HT-29 (cell line): ENCODE measurements at places on chromosomes 6 and 20. TPM values are rescaled to one million over a fixed set of nuclear protein-coding genes. Genes with fewer than 3 reads are reported as not detected.

GRCh38 chr6:78593898-78594667, 273.3 kb upstream of the IRAK1BP1 start:
- DNase-seq, result no peak

GRCh38 chr20:3631534-3631933, 31.7 kb downstream of the GFRA4 start:
- no peak for DNase-seq

GRCh38 chr6:33634161-33634727, 13.1 kb downstream of the ITPR3 start:
- DNase-seq, result peak; percentile 24

GRCh38 chr6:44923444-44923843, 404.7 kb upstream of the RUNX2 start:
- no peak for DNase-seq

GRCh38 chr20:20076297-20077065, 24.1 kb downstream of the CFAP61 start:
- DNase-seq, result no peak

DNA sequence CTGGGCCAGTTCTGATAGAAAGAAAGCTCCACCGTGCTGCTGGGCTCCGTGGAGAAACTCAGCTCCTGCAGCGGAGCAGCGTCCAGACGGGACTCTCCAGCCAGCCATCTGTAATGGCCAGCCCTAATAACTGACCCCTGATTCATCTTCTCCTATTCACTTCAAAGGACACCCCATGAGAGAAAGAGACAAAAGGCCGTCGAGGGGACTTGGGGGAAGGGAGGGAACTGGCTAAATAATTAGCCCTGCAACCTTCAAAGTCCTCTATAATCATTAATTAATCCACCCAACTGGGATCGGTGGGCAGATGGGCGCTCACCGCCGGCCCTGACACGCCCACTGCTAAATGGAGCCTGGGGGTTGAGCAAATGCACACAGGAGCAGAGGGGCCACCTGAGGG, 512.4 kb downstream of the CD83 start:
- DNase-seq, result no peak

- DNase-seq, result no peak
Observed at GRCh38 chr6:104423691-104424090, 436.0 kb downstream of the HACE1 start.

GRCh38 chr20:58645412-58645968, 5.6 kb upstream of the STX16 start:
- peak; percentile 22 for DNase-seq

DNA sequence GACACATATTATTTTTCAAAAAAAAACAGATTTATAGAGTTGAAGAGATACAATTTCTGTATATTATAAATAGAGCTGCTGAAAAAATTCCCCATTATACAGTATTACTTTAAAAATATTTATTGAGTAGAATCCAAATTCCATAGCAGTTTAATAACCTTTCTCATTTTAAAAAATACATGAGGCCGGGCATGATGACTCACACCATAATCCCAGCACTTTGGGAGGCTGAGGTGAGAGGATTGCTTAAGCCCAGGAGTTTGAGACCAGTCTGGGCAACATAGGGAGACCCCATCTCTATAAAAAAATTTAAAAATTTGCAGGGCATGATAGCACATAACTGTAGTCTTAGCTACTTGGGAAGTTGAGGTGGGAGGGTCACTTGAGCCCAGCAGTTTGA, 13.0 kb downstream of the ATRN start:
- no peak for DNase-seq

The IL20RA gene
- 7.9 and 16.7 TPM in 2 replicates for total RNA-seq
